ENCODE measurements at places on chromosomes 5 and 9.

DNA sequence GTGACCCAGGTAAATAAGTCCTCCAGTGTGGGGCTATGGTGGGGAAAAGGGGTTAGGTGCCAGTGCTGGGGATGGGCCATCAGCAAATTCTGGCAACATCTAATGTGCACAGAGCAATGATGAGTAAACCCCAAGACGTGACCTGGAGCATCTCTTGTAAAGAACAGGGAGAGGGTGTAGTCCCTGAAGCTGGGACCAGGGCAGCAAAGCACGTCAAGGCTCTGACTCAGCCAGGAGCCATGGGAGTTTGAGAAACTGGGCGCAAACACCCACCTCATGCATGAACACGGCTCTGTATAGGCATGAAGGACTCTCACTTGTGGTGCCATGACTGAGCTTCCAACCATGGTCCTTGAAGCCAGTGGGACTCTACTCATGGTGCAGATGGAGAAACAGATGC, 51.8 kb downstream of the DUSP1 start:
- no peak for DNase-seq

- no peak for DNase-seq
Measured at GRCh38 chr5:173733021-173733420, 116.6 kb upstream of the BOD1 start.

DNA sequence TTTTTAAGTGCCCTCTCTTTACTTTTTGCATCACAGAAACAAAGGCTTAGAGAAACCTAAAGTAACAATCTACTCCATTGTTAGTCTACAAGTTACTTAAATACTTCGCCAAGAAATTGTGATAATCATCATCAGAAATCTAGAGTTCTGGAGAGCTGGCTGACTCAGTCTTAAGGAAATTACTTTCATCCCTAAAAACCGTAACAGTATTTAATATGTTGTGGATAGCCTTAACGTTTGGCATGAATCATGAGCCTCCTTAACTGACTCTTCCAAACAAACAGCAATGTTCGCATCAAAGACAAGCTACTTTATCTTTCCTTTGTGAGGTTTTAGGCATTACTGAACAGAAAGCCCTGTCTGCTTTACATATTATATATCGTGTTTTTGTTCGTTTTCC, 128.7 kb downstream of the NIPBL start:
- DNase-seq, result no peak

GRCh38 chr9:116951588-116952435, 264.7 kb downstream of the TRIM32 start:
- DNase-seq, result no peak

GRCh38 chr9:8555762-8556500, 756.4 kb upstream of the DMAC1 start:
- DNase-seq, result no peak

- DNase-seq, result no peak
Measured at GRCh38 chr9:127264462-127265219, at the start of gene GARNL3. Gene GARNL3, plus strand, starts transcription at chr9:127264774. Its CDS starts 104 bp downstream, at chr9:127264878.

DNA sequence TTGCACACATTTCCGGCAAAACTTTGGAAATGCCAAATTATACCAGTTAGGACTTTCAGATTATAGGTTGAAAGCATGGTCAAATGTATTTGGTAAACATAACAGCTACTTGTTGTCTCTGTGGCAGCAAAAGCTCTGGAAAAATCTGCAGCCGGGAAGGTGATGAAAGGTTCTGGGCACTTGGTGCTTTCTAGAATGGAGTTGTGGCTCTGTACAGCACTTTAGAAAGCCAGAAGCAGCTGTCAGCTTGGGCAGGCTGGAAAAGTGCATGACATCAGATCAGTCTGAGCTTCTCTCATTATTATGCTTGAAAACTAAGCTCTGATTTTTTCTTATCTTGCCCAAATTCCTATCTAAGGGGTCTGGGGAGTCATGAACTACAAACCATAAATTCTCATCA, 118.6 kb upstream of the MAST4 start:
- no peak for DNase-seq

- no peak for DNase-seq
Measured at GRCh38 chr5:95220381-95220780, 64.5 kb downstream of the MCTP1 start.

GRCh38 chr5:3612591-3613042, 17.0 kb downstream of the IRX1 start:
- no peak for DNase-seq

DNA sequence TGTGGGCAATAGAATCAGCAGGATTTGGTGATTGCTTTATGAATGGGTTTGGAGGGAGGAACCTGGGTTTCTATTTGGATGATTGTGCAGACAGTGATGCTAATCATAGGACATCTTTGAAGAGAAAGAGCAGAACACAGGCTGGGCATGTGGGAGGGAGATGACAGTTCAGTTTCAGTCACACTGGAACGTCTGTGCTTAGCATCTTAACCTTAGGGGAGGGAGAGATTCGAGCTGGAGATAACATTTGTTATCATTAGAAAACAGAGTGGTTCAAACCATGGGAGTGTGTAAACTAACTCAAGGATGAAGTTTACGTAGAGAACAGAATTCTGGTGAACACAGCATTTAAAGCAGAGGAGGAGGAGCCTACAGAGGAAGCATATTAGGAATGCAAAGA, 138.6 kb upstream of the PPP2R2B start:
- no peak for DNase-seq

DNA sequence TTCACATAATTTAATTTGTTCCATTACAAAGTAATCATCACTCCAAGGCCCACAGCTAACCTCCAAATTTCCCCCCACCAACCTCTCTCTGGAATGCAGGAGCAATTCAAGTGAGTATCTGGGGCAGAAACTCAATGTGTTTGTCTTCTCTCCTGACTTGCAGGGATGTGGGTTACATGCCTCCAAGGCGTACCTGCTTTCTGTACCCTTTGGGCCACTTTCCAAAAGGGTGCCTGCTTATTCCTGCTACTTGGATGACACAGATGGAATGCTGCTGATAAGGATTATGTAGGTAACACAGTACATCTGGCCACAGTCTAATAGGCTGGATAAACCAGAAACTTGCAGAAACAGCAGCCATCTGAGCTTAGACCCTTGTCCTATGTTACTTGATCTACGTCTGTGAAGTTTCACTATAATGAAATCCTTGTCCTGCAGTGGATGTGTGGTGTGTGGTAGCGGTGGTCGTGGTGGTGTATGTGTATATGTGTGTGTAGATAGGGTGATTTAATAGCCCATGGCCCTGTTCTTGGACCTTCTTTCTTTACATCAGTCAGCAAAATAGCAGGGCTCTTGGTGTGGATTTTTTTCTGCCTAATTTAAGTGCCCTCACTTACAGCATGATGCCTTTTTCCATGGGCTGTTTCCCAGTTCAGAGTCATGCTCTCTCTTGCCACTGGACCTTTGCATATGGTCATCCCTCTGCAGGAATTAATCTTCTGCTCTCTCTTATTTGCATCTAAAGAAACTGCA, 175.9 kb downstream of the ZDHHC21 start:
- DNase-seq, result no peak

DNA sequence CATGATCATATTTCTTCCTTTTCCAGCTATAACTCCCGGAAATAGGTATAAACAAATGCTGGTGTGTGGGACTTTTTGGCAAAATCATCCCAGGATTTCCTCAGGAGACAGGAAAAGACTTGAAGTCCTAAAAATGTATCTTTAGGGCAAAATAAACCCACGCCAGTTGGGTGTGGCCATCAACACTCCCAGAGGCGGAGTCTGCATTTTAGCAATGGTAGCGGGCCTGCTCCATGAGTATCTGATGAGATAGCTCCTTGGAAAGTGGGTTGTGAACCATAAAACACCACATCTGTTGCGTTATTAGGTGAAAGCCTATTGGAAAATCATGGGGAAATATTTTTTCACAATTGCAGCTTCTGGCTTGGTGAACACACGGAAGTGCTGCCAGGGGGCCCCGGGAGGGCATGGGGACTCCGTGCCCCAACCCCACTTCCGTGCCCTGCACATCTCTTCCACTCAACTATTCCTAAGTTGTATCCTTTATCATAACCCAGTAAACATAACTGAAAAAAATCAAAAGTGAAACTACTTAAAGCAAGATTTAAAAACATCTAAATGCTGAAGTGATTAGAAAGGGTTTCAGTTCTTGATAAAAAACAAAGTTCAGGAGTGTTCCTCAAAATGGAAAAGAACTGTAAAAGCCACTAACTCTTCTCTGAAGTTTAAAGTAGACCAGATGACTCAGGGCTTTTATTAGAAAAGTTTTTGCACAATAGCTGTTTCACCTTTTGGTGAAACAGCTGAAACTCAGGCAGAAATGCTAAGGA, 111.2 kb downstream of the LRRC70 start:
- DNase-seq, result no peak

- DNase-seq, result peak; percentile 3
Measured at GRCh38 chr5:124583469-124584350, 162.7 kb downstream of the ZNF608 start.

DNA sequence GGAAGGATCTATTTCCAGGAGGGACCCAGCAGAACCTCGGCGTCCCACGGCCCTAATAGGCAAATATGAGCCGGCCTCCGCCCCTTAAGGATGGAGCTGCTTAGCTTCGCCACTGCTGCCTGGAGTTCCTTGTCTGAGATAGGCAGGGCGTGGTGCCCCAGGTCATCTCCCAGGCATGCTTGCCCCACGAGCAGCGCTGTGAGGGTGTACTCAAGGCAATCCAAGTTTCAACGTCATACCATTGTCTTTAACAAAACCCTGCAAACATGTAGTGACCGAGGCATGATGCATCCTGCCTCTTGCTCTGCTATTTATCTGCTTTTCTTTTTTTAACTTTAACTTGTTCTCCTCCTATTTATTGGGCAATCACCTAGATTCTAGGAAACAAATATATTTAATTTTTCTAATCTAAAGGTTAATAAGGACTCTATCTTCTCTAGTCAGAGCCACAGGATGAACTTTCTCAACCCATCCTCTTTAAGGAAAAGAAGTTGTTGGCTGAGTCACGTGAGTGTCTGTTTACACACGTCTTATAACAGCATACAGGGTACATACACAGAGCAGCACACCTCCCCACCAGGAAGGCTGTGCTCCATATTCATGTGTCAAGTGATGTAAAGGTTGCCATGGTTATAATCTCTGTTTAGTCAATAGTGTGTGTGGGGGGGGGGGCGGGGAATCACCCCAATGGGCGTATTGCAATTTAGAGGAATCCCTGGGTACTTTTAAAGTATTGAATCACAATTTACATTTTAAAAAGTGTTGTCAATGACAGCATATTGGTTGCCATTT, 27.3 kb upstream of the ZSWIM6 start:
- DNase-seq, result no peak

DNA sequence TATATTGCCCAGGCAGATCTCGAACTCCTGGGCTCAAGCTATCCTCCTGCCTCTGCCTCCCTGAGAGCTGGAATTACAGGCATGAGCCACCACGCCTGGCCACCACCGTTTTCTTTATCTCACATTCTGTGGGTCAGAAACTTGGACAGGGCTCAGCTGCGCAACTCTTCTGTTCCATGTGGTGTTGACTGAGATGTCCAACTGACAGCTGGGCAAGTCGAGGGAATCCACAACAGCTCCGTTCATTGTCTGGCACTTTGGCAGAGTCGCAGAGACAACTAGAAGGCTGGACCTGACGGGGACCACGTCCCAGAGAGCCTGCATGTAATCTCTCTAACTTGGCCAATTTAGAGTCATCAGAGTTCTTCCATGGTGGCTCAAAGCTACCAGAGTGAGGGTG, 36.2 kb upstream of the AOPEP start:
- DNase-seq, result no peak

- no peak for DNase-seq
Measured at GRCh38 chr5:174995827-174996226, 271.4 kb downstream of the MSX2 start.

- no peak for DNase-seq
Measured at GRCh38 chr5:160398806-160399205, 1.0 kb downstream of the FAM200C start.

GRCh38 chr9:99213197-99213596, 8.5 kb downstream of the ALG2 start:
- no peak for DNase-seq

- no peak for DNase-seq
Measured at GRCh38 chr5:126402621-126403555, 20.3 kb upstream of the GRAMD2B start.

DNA sequence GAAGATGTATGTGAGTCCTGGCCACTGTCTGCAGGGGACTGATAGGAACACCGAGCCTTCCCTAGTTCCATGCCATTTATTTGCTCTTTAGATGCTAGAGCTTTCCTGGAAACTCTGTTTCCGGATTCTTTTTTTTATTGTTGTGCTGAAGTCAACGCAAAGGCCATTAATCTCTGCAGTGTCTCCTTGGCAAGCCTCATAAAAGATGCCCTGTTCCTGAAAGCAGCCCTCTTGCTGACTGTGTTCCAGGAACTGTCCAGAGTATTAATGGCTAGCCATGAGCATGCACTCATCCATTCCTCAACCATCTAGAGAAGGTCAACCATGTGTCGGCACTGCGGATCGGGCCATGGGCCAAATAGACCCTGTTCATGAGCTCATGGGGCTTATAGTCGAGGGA, 42.9 kb upstream of the SMAD5 start:
- no peak for DNase-seq

- DNase-seq, result no peak
Measured at GRCh38 chr9:20144197-20144596, 355.4 kb upstream of the SLC24A2 start.

GRCh38 chr9:110334183-110334582, 3.5 kb downstream of the TXNDC8 start:
- no peak for DNase-seq
